PC-3 (cell line): ENCODE measurements at places on chromosomes 3 and 15.

- no peak for DNase-seq
Measured at GRCh38 chr3:152728231-152728980, 106.5 kb upstream of the P2RY1 start.

GRCh38 chr3:73561494-73561893 lies 63.2 kb downstream of the PDZRN3 start:
- no peak for DNase-seq

DNA sequence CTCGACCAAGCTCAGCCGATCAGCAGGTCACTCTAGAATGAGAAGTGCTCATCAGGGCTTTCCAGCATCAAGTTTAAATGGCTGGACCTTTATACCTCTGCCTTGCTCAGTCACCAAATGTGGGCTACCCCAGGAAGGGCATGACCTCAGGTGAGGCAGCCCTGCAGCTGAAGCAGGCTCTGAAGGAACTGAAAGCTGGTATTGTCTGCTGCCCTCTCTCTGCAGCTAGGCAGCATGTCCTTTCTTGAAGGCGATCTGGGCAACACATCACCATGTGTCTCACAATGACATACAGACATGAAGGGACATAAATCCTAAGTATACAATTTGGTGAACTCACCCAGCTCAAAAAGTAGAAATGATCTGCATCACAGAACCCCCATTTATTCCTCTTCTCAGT lies 38.7 kb upstream of the ARID3B start:
- no peak for DNase-seq

DNA sequence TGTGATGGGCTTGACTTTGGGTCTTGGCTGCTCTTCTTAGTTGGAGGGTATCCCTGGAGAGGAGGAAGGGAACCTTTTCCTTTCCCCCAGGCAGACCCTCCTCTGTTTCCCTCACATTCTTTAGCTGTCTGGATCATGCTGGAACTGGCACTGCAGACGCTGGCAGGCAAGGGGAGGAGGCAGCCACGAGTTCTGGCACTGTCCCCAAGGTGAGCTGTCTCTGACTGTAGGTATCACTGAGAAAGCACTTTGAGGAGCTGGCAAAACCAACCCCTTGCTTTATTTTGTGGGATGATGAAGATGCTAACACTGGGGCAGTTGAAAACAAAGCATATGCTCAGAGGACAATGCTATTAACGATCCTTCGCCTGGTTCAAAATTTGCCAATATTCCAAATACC lies 175.0 kb downstream of the SOX2 start:
- DNase-seq = peak; percentile 61

DNA sequence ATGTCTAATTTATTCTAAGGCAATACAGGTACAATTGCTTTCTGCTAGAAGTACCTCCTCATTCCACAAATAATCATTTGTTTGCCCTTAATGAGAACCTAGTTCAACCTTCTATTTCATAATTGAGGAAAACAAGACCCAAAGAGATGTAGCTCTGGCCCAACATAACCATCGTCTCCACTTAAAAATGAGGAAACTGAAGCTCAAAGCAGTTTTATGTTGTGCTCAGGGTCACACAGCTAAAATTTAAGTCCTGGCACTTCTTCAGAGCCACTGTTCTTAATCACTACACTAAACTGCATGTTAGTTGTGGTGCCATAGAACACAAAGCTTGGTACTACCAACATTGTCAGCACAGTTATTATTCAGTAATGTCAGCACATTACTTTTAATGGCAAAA lies 108.0 kb downstream of the SERPINI1 start:
- DNase-seq = no peak

DNA sequence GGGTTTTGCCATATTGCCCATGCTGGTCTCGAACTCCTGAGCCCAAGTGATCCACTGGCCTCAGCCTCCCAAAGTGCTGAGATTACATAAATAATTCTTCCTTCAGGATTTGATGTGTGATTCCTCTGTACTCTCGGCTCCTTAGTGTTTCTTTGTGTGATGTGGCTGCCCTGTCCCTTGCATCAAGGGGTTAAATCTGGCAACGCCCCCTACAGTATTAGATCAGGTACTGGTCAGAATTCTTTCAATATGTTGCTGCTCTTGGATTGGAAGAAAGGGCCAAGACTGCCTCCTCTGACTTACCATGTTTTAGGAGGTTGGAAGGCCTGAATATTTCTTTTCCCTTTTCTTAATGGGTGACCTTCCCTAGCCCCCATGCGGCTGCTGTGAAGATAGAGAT lies 390.6 kb upstream of the WNT5A start:
- DNase-seq = no peak

DNA sequence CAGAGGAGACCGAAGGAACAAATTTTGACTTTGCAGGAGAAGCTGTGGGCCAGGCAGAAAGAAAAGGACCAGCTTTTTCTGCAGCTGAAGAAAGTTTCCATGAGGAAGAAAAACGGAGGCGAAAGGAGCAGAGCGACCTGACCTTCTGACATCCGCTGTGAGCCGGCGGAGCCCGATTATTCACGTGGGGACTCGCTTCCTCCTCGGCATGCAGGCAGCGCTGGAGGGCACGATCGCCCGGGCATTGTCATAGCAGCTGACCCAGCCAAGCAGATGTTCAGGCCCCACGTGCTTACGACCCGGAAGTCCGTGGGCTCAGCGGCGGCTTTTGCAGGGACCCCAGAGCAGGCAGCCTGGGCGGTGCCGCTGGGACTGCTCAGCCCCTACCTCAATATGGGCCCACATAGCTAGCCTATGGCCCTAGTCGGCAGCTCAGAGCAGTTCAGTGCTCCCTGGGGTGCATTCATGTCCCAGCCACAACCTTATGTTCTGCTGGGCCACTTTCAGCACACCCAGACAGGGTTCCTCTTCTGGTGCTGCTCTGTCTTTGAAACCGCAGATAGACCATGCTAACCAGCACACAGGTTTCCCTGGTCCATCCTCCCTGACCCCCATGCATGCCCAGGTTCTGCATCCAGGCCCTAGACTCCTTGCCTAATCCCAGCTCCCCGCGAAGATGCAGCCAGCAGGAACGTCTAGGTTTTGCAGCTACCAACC lies 10.5 kb upstream of the EIF4A2 start:
- DNase-seq = no peak

DNA sequence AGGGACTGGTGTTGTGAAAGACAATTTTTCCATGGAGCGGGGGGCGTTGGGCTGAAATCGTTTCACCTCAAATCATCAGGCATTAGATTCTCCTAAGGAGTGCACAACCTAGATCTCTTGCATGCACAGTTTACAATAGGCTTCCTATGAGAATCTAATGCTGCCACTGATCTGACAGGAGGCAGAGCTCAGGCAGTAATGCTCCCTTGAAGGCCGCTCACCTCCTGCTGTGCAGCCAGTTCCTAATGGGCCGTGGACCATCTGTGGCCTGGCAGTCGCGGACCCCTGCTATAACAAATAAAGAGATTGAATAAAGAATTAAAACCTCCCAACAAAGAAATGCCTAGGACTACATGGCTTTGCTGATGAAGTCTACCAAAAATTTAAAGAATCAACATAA lies 25.3 kb upstream of the ANKRD28 start:
- no peak for DNase-seq

GRCh38 chr3:34218706-34219385 lies 420.4 kb downstream of the PDCD6IP start:
- no peak for DNase-seq

GRCh38 chr15:71397377-71397776 lies 282.1 kb downstream of the THSD4 start:
- peak; percentile 2 for DNase-seq

GRCh38 chr15:52678468-52679231 lies 538 bp downstream of the ATOSA start:
- peak; percentile 41 for DNase-seq

DNA sequence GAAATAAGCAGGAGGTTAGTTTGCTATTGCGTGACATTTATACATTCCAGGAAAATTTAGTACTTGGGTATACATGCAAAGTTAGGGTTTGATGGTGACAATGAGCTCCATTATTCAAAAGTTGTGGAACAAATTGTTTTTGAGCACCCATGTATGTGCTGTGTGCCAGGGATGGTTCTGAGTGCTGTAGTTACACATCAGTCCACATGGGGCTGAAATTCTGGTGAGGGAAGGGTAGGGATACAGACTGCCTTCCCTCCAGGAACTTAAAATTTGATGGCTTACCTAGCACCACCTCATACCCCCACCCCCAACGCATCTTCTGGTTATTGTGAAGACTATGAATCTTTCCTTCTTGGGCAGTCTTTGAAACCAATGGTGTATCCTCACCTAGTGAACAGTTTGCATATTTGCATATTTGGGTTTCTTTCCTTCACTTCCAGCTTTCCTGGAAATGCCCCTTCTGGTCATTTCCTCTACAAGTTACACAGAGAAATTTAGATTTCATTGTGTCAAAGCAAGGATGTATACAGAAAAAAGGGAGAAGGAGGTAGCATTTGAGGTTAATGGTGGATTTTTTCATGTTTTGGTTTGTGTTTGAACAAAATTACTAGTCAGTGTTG lies 222.0 kb upstream of the IL12A start:
- peak; percentile 73 for DNase-seq

GRCh38 chr3:106261915-106262683 lies 393.3 kb upstream of the CBLB start:
- no peak for DNase-seq

GRCh38 chr3:53938645-53939044 lies 47.0 kb upstream of the SELENOK start:
- DNase-seq = peak; percentile 69

GRCh38 chr15:86317384-86317740 lies 237.7 kb downstream of the AGBL1 start:
- DNase-seq = no peak

- DNase-seq = peak; percentile 73
Measured at GRCh38 chr3:107870943-107871638, 219.7 kb downstream of the CD47 start.

GRCh38 chr3:29525254-29525881 lies 244.5 kb downstream of the RBMS3 start:
- DNase-seq = peak; percentile 60

DNA sequence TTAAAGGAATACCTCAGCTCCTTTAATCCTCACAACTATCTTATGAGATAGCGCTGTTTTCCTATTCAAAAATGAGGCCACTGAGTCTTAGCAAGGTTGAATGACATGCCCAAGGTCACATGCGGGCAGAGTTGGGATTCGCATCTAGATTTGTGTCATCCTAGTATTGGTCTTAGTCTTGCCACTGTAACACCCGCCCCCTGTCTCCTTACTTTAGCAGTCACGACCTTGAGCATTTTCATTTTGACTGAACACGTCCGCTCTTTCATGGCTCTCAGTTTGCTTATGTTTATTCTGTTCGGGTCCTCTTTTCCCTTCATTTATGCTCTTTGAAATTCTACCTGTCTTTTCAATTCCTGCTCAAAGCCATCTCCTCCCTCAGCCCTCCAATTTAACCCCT lies 112.5 kb upstream of the CADPS start:
- DNase-seq = no peak

GRCh38 chr15:44769521-44769920 lies 33.2 kb downstream of the TRIM69 start:
- DNase-seq = no peak

- DNase-seq = no peak
Measured at GRCh38 chr3:171584100-171584499, 123.9 kb upstream of the TNIK start.

DNA sequence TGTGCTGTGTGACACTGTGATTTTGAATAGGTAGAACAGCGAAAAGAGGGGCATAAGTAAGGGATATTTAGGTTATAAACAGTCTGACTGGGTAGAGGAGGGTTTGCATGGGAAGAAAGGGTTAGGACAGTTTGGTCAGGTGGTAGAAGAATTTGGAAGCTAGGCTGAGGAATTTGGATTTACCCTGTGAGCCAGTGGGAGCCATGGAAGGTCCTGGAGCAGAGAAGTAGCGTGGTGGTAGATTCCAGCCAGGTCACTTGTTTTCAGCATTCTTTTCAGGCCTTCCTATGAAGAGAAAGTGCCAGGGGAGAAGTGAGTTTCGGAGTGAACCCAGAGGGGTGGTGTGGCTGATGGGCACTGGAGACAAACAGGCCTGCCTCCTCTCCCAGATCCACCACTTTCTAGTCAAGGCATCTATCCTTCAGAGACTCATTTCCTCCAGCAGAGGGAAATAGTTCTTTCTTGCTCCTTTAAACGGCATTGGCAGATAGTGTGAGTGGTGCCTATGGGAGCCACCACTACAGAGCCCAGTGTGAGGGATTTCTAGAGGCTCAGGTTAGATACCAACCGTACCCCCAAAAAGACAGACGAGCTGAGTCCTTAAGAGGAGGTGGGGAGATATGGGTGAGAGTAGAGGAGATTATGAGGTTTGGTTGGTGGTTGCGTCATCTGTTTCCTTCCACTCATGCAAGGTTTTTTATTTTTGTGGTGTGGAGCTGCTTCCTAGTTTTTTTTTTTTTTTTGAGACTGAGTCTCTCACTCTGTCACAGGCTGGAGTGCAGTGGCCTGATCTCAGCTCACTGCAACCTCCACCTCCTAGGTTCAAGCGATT lies 21.2 kb downstream of the PXK start:
- no peak for DNase-seq

GRCh38 chr15:101129851-101130380 lies 121.9 kb downstream of the CHSY1 start:
- DNase-seq = no peak

- no peak for DNase-seq
Measured at GRCh38 chr15:77225088-77225487, 154.2 kb upstream of the TSPAN3 start.

DNA sequence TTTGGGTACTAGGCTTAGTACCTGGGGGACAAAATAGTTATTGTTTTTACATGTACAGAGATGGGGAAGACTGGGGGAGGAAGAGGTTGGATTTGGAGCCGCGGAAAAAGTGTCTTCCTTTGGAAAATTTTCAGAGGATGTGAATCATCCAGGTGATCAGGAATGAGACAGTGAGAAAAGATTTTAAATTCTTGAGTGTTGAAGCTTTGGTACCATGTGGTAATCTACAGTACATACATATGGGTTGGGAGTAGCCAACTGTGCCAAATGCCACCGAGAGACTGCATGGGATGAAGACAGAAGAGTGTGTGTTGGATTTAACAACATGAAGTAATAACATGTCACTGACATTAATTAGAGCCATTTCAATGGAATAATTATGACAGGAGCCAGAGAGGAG lies 1238.2 kb downstream of the ROBO1 start:
- DNase-seq = peak; percentile 18

- peak; percentile 43 for DNase-seq
Measured at GRCh38 chr15:51737522-51738305, at the start of gene LYSMD2. TSS of gene LYSMD2 (minus strand) at chr15:51737655. CDS start at chr15:51737622, 33 bp downstream.

DNA sequence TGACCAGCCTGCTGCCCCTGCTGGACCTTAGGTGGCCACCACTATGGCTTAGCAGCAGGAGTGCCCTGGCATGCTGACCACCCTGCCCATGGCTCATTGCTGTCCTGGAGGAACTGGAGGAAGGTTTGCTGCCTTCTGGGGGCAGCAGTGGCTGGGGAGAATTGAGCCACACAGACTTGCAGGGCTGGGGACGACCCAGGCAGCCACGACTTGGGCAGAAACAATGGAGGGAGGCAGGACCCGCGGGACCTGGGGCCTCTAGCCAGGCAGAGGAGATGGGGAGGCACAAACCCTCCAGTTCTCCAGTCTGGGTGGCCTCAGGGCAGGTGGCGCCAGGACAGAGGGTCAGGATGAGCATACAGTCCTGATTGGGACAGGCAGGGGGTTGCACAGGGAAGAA lies 32.8 kb downstream of the ADAMTS7 start:
- DNase-seq = no peak

GRCh38 chr3:13134166-13134878 lies 61.1 kb upstream of the IQSEC1 start:
- no peak for DNase-seq
